A549 treated with CORT108297 at 1 μM for 4 hours (cell line): ENCODE measurements at places on chromosomes 16 and 17. TPM values are rescaled to one million over a fixed set of nuclear protein-coding genes. Genes with fewer than 3 reads are reported as not detected.

The GAS7 gene
- 0.29 to 0.52 TPM (median 0.41 TPM) in 5 replicates for total RNA-seq

The CACNB1 gene
- total RNA-seq: 3.8 to 6.6 TPM (median 5.8 TPM) in 5 replicates

The COL1A1 gene
- total RNA-seq: 5.1 to 11.3 TPM (median 10.2 TPM) in 5 replicates

The NPW gene
- total RNA-seq: 0.87 to 1.3 TPM (median 1.1 TPM) in 5 replicates

The SEBOX gene
- total RNA-seq: not detected in 5 replicates

The MPO gene
- total RNA-seq: not detected in 5 replicates

The GAST gene
- 0.21 to 0.34 TPM in 2 of 5 replicates, not detected in the others for total RNA-seq

The HBA1 gene
- total RNA-seq: 0.78 to 1.9 TPM (median 1.1 TPM) in 5 replicates

The PIMREG gene
- total RNA-seq: 35.0 to 53.2 TPM (median 46.2 TPM) in 5 replicates

The RNU2-1 gene
- total RNA-seq: not detected in 5 replicates

The TNFSF13 gene
- 0.61 to 0.79 TPM (median 0.68 TPM) in 5 replicates for total RNA-seq

The SPOP gene
- total RNA-seq: 36.4 to 41.0 TPM (median 38.9 TPM) in 5 replicates

The SPATA22 gene
- total RNA-seq: not detected in 5 replicates

The CYGB gene
- total RNA-seq: 0.91 to 1.8 TPM (median 1.1 TPM) in 5 replicates

The KRTAP3-1 gene
- total RNA-seq: 0.18 TPM in 1 of 5 replicates, not detected in the others

The TMEM100 gene
- not detected in 5 replicates for total RNA-seq

The TMEM114 gene
- not detected in 5 replicates for total RNA-seq

The OR3A3 gene
- not detected in 5 replicates for total RNA-seq

The MVD gene
- 20.3 to 24.6 TPM (median 23.8 TPM) in 5 replicates for total RNA-seq

The ABHD15 gene
- 21.1 to 27.4 TPM (median 25.1 TPM) in 5 replicates for total RNA-seq

The ITGAX gene
- 1.1 to 1.9 TPM (median 1.7 TPM) in 5 replicates for total RNA-seq

The DEXI gene
- total RNA-seq: 31.0 to 44.8 TPM (median 43.6 TPM) in 5 replicates

The PRR11 gene
- total RNA-seq: 41.4 to 60.1 TPM (median 55.5 TPM) in 5 replicates

The PDXDC1 gene
- total RNA-seq: 58.8 to 71.8 TPM (median 65.9 TPM) in 5 replicates

The SLC5A2 gene
- total RNA-seq: 0.07 to 0.46 TPM (median 0.21 TPM) in 5 replicates

The CSNK2A2 gene
- total RNA-seq: 49.8 to 67.3 TPM (median 51.6 TPM) in 5 replicates

The CALB2 gene
- total RNA-seq: 5.0 to 7.7 TPM (median 5.9 TPM) in 5 replicates

The PTGES3L gene
- 0.67 to 1.4 TPM (median 1.2 TPM) in 5 replicates for total RNA-seq

The PPP1R1B gene
- total RNA-seq: 0.09 TPM in 1 of 5 replicates, not detected in the others

The LCMT1 gene
- total RNA-seq: 35.9 to 40.1 TPM (median 38.4 TPM) in 5 replicates

The OR1A1 gene
- not detected in 5 replicates for total RNA-seq

The MGAT5B gene
- 15.4 to 24.9 TPM (median 24.8 TPM) in 5 replicates for total RNA-seq

The CPHXL2 gene
- total RNA-seq: not detected in 5 replicates

The DOC2A gene
- 1.7 to 3.3 TPM (median 2.7 TPM) in 5 replicates for total RNA-seq

The USP43 gene
- total RNA-seq: 4.1 to 5.4 TPM (median 4.5 TPM) in 5 replicates

The XYLT2 gene
- 19.2 to 29.2 TPM (median 22.3 TPM) in 5 replicates for total RNA-seq

The GDPD1 gene
- total RNA-seq: 0.51 to 1.2 TPM (median 0.90 TPM) in 5 replicates

The CA10 gene
- not detected in 5 replicates for total RNA-seq

The HOXB1 gene
- total RNA-seq: not detected in 5 replicates

The KRT34 gene
- total RNA-seq: 0.12 to 0.50 TPM (median 0.32 TPM) in 5 replicates

The OR1G1 gene
- not detected in 5 replicates for total RNA-seq

The PRSS33 gene
- not detected in 5 replicates for total RNA-seq

The ABCA6 gene
- total RNA-seq: 0.05 TPM in 1 of 5 replicates, not detected in the others

The KRTAP17-1 gene
- not detected in 5 replicates for total RNA-seq

The CD300E gene
- 0.02 TPM in 1 of 5 replicates, not detected in the others for total RNA-seq

The CDR2L gene
- total RNA-seq: 37.1 to 57.1 TPM (median 52.4 TPM) in 5 replicates
